ENCODE measurements at places on chromosomes 11 and 22. TPM values are rescaled to one million over a fixed set of nuclear protein-coding genes. Genes with fewer than 3 reads are reported as not detected.

DNA sequence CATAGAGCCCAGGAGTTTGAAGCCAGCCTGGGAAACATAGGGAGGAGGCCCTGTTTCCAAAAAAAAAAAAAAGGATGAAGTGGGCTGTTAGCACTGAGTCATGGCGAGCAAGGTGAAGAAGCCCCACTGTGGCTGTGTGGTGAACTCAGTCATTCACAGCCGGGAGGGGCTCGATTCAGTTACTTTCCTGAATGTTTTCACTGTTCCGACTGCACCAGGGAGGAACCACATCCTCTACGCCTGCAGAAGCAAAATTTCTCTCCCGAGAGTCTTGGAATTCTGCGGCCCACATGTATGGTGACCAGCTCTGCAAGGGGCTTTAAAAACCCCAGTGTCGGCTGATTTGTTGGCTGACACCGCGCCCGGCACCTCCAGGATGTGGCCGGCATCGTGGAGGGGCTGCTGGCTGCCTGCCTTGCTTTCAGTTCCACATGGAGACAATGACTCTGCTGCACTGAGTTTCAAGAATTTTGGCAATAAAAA is 27.8 kb upstream of the GRAMD4 start:
- no peak for DNase-seq

Gene MUC6
- polyA plus RNA-seq = 0.15 TPM

Gene RRAS2
- 59.3 TPM for polyA plus RNA-seq

Gene PLA2G3
- 0.01 TPM for polyA plus RNA-seq

DNA sequence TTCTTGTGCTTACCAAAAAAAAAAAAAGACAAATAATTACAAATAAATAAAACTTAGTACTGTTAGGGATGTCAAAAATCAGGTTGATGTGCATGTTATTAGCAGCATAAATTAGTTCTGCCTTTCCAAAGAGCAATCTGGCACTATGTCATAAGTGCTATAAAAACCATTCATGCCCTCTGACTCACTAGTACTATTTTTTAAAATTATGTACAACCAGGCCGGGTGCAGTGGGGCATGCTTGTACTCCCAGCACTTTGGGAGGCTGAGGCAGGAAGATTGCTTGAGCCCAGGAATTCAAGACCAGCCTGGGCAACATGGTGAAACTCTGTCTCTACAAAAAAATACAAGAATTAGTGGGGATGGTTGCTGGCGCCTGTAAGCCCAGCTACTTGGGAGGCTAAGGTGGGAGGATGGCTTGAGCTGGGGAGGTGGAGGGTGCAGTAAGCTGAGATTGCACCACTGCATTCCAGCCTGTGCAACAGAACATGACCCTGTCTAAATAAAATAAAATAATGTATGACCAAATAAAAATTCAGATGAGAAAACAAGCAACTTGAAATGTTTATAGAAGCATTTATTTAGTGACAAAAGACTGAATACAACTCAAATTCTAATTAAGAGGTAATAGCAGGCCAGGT is 25.3 kb downstream of the UEVLD start:
- DNase-seq = no peak

Gene UPK3A
- 113 TPM for polyA plus RNA-seq

- no peak for DNase-seq
Measured at GRCh38 chr11:93648158-93648557, 13.3 kb upstream of the CEP295 start.
